AG04450 (cell line): ENCODE measurements at places on chromosomes 5 and 9.

GRCh38 chr5:179171816-179172745 lies 111.9 kb downstream of the ZNF354C start:
- no peak for DNase-seq

DNA sequence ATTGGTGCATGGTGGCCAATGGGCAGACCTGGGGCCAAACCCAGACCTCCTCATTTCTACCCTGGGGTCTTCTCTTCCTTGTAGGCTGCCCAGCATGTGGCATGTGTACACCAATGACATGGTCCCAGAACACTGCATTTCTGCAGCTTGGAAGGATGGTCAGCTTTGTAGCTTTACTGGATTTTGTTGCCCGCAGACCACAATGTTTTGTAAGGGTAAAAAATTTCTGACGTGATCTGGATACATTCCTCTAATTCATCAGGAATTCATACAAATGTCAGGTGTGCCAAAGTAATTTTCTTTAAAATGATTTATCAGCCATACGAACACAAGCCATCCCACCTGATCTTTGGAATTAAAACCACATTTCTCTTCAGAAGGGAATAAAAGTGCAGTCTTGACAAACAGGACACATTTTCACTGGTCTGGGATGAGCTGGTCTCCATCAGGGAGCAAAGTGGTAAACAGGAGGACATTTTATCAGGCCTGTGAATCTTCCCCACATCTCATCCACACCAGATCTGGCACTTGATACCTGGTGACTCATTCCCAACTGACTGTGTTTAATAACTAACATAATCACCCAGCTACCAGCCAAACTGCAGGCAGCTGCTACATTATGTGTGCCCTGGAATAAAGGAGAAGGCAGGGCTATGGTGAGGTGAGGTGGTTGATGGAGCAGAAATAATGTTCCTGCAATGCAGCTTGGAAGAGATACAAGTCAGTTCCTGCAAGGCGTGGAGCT lies 103.9 kb downstream of the SPOCK1 start:
- DNase-seq, result no peak

DNA sequence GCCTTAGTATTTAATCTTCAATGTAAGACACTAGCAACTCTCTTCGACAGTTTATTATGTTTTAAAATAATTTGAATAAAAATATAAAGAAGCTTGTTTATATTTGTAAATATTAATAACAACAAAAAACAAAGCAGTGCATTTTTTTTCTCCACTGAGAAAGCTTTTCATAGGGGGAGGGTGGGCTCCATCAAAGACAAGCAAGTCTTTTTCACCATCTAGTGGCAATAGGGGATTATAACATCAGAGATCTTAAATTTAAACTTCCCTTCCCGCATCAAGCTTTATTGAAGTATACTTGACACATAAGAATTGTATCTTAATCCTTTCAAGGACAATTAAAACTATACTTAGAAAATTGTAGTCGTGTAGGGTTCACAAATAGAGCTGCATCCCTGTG lies 9.3 kb upstream of the OR13F1 start:
- DNase-seq, result no peak

GRCh38 chr5:158139161-158139560 lies 280.2 kb upstream of the CLINT1 start:
- no peak for DNase-seq

DNA sequence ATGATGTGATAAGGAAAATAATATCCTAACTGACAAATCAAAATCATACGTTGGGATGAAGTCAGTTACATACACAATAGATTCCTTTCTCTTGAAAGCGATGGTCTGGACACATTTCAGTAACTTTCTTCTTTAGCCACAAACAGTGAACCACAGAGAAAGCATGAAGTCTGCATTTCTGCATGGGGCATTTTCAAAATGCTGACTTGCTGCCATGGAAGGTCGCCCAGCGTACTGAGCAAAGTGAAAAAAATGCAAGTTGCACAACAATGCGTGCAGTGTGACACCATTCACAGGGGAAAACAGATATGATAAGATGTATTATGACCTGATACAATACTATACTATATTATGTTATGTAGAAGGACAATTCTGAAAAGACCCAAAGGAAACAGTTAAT lies 146.3 kb downstream of the SNX18 start:
- DNase-seq, result peak; percentile 55

- DNase-seq, result no peak
Observed at GRCh38 chr9:37988041-37988440, 81.0 kb downstream of the SHB start.

GRCh38 chr5:58383448-58383847 lies 76.4 kb downstream of the PLK2 start:
- no peak for DNase-seq

DNA sequence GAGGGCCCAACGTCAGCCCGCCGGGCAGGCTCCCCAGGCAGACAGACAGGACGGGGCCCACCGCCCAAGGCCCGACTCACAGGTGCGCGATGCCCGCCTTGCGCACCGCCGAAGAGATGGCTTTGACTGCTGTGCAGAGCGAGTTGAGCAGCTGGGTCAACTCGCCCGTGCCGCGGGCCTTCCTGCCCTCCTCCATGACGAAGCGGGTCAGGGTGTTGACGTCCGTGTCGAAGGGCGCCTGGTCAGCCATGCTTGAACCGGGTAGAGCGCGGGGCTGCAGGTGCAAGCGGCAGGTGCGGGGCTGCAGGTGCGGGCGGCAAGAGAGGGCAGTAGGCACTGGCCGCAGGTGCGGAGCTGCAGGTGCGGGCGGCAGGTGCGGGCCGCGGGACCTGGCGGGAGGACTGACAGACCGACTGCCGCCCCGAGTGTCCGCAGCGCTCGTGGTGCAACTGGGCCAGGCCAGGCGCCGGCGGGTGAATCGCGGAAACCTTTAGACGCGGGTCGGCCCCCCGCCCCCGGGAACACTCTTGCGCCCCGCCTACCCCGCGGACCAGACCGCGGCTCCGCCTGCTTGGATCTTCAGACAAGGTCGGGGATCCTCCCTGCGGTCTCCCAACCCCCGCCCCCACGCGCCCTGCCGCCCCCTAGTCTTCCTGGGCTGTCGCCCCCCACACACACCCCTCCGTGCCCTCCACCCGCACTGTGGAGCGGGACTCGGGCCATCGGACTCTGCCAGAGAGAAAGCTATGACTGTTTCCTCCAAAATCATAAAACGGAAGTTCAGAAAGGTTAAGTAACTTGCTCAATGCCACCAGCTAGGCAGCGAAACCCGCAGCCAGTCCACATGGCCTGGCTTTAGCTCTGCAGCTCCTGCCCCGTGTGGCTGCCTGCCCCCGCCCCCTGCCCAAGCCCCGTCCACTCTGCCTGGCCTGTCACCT lies at the start of gene FBP1:
FBP1 (minus strand) TSS at position 458 of the 938 bp plus-strand sequence; CDS start at position 250, 208 bp downstream.
- DNase-seq, result no peak

- no peak for DNase-seq
Observed at GRCh38 chr5:180324601-180324950, 28.6 kb downstream of the GFPT2 start.

GRCh38 chr5:97764700-97765099 lies 581.7 kb upstream of the RIOK2 start:
- DNase-seq, result peak; percentile 42

- DNase-seq, result no peak
Observed at GRCh38 chr5:17388717-17389116, 109.3 kb upstream of the TAF11L2 start.

- no peak for DNase-seq
Observed at GRCh38 chr9:76404401-76404800, 10.2 kb upstream of the RFK start.

DNA sequence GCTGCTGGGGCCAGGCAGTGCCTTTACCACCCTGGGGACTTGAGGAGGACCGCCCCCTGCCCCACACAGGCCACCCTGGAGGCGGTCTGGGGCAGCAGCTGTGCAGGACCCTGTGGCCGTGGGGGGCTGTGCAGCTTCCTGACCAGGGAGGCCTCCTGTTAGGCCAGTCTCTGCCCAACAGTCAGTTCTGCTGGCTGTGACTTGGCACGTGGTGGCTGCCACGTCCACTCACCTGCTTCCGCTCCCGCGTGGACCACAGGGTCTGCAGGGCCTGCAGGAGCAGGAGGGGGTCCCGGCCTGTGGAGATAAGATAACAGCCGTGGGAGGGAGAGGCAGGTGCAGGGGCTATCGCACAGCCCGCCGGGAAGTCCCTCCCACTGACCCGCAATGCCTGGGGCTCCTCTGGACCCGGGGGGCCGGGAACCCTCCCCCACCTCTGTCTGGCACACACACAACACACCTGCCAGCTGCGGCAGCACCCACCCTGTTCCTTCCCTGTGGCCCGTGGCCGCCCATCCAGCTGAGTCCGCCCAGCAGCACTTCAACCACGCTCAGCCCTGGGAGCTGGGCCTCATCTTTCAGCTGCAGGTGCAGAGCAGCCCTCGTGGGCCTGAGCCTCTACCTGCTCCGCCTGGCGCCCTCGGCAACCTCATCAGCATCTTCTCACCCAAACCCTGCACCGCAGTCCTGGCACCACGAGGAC lies 39.7 kb downstream of the EXD3 start:
- DNase-seq, result no peak

GRCh38 chr5:176780176-176781053 lies 29.9 kb upstream of the UNC5A start:
- DNase-seq, result no peak

DNA sequence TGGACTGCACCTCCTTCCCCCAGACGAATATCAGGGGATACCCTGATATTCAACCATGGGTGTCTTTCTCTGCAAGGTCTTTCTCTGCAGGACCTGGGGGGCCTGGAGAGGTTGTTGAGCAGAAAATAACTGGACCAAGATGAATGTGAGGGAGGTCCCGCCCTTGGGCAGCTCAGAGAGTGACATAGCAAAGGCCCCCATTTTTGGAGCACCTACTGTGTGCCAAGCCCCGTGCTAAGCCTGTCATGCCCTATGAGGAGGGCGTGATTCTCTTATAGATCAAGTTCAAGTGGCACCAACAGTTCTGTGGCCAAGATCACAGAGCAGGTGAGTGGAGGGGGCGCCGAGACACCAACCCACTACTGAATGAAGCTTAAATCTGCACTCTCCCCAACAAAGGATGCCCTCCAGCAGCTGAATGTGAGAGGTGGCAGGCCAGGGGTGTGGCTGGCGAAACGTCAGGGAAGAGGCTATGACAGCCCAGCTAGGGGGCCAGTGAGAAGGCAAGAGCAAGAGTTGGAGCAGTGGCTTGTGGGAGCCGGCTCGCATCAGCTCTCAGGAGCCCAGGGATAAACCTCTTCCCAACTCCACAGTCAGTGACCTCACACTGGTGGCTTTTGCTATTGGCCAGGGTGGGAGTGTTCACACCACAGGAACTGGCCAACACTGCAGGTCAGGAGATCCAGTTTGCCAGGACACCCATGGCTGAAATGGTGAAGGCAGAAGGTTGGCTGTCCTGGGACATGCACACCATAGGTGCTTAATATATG lies 5.3 kb downstream of the SARDH start:
- DNase-seq, result no peak

DNA sequence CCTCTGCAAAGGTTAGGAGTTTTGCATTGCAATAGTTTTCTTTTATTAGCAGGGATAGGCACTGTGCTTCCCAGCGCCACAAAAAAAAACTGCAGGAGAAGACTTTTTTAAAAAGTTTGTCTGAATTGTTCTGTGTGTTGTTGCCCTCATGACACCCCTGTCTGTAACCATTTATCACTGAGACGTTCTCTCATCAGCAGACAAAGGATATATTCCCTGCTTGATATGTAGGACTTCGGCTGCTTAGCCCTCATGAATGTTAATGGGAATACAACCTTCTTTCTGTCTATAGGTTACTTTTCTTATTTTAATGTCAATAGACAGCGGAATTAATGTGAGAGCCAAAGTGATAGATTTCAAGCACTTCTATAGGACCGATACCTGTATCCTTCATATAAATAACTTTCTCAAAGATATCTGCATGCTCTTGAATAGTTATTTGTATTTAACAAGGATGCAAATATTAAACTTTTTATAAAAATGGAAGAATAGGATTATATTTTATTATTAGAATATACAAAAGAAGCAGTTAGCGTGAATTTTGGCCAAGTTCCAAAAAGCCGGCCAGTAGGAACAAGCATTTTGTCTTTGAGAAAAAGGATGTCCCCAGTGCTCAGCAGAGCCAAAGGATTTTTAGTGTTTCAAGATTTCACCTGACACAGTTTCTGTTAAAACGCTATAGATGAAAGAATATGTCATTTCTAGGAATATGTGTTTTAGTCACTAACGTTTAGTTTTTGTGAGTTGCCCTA lies 1.5 kb upstream of the LYSMD3 start:
- DNase-seq, result no peak

- DNase-seq, result no peak
Observed at GRCh38 chr5:169408731-169409130, 107.8 kb upstream of the SLIT3 start.

DNA sequence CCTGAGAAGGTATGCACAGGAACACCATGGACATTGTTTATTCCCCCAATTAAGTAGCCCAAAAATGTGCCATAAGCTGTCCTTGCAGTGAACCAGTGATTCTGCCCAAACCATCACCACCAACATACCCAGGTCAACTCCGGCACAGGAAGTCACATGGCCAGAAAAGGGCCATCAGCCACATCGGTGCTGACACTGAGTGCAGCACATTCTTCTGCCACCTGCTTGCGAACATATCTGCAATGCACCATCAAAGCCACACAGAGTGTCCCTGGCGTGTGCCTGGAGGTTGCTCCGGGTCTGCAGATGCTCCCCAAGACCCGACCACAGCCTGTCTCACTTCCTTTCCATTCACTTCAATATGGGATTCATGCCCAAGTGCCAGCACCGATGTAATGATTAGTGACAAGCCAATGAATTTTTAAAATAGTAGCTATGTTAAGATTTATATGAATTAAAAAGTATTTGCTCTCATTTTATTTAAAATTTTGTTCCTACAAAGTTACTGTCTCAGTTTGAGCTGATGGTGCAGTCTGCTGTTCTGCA lies 37.6 kb downstream of the SYK start:
- DNase-seq, result no peak

DNA sequence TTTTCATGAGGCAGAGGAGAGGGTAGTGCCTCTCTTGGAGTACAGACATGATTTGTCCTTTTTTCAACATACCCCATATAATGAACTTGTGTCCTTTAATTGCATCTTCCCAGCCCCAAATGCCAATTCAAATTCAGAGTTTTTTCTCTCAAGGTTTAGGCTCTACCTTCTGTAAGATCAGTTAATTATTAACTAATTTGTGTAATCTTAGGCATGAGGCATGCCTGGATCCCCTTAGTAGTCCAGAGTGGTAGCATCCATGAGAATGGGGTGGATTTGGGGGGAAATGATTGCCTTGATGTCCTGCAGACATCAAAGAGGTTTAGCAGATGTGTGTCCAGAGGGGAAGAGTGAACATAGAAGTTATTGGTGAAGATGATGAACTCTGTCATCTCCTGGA lies 533.3 kb downstream of the LRRC70 start:
- no peak for DNase-seq

DNA sequence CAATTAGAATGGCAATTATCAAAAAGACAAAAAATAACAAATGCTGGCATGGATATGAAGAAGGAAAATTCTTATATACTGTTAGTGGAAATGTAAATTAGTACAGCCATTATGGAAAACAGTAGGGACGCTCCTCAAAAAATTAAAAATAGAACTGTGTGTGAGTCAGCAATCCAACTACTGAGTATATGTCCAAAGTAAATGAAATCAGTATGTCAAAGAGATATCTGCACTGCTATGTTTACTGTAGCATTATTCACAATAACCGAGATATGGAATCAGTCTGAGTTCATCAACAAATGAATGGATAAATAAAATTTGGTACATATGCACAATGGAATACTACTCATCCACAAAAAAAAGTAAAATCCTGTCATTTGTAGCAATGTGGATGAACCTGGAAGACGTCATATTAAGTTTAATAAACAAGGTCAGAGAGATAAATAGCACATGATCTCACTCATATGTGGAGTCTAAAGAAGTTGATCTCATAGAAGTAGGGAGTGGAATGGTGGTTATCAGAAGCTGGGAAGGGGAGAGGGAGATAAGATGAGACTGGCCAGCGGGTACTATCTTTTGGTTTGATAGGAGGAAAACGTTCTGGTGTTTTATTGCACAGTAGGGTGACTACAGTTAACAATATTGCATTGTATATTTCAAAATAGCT lies 16.6 kb upstream of the SHC3 start:
- no peak for DNase-seq
